ENCODE measurements at places on chromosomes 12 and 14.

- no peak for DNase-seq
Measured at GRCh38 chr14:97524589-97525319, 727.6 kb downstream of the VRK1 start.

DNA sequence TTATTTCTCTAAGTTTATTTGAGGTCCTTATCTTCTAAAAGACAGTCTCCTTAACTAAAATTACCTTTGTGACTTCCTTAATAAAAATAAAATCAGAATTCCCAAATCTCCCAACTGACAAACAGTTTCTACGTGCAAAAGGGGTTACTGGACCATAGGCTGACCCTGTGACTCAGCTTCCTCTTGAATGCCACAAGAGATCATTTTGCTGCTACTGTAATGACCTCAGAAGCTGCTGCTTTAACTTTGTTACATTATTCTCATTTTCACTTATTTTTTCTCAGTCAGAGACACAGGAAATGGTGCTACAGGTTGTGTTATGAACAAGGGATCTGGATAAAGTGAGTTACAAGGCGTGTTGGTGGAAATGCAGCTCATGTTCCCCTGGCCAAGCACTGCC is 132.2 kb upstream of the TMTC2 start:
- no peak for DNase-seq

DNA sequence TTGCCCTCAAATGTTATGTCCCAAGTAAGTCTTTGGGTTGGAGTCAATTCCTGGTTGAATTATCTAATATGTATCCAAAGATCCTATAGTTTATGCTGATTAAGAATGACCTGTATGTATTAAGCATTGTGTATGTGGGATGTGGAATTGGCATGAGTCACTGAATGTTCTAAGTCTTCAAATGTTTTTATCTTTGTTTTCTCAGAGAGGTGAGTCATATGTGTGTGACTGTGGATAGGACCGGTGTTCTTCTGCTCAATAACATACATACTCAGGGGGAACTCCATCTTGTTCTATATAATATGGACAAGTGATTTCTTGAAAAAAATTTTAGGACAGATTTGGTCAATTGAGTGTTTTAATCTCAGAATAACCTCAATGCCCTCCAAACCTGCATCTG is 57.9 kb downstream of the NAV3 start:
- no peak for DNase-seq

GRCh38 chr14:67532998-67533753 is at the start of gene PLEKHH1:
TSS of gene PLEKHH1 (plus strand) at chr14:67533290. CDS start at chr14:67541868, 8,578 bp downstream.
- peak; percentile 31 for DNase-seq

DNA sequence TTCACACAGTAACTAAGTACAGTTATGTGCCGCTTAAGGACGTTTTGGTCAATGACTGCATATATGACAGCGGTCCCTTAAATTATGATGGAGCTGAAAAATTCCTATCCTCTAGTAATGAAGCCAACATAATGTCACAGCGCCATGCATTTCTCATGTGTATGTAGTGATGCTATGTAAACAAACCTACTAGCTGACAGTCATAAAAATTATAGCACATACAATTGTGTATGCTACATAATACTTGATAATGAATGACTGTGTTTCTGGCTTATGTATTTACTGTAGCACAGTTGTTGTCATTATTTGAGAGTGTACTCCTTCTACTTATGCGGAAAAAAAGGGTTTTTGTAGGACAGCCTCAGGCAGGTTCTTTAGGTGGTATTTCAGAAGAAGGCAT is 99.7 kb downstream of the DACT1 start:
- DNase-seq: no peak

DNA sequence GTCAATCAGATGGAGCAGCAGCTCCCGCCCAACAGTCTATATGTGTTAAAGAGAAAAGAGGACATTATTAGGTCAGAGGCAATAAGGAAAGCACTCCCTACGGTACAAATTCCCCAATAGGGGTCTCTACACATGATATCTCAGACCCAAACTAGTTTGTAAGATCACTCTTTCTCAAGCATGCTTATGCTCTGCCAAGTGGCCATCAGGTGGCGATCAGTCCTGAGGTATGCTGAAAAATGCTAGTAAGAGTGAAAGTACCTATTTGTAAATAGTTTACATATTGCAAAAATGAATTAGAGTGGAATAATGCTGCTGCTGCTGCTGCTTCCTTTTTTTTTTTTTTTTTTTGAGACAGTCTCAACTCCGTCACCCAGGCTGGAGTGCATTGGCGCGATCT is 61.0 kb downstream of the CPM start:
- no peak for DNase-seq

- no peak for DNase-seq
Measured at GRCh38 chr12:49027846-49028555, 9.4 kb upstream of the PRKAG1 start.

DNA sequence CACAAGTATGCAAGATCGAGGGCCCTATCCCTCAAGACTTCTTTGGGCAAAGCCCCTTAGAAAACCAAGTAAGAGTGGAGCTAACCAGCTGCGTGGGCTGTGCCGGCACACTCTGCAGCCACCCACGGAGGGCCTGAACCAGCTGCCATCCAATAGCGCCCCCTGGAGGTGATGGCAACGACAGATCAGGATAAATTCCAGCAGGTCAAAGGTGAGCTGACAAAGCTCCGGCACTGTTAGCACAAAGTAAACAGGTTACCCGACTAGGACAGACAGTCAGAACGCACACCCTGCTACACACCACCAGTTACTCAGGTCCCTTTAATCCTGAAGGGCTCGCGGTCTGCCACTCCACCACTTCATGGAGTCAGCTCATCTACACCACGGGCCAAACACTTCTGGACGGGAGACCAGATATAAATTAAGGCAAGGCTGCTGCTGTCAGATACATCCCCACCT is 4.9 kb downstream of the ZBTB39 start:
- peak; percentile 74 for DNase-seq

DNA sequence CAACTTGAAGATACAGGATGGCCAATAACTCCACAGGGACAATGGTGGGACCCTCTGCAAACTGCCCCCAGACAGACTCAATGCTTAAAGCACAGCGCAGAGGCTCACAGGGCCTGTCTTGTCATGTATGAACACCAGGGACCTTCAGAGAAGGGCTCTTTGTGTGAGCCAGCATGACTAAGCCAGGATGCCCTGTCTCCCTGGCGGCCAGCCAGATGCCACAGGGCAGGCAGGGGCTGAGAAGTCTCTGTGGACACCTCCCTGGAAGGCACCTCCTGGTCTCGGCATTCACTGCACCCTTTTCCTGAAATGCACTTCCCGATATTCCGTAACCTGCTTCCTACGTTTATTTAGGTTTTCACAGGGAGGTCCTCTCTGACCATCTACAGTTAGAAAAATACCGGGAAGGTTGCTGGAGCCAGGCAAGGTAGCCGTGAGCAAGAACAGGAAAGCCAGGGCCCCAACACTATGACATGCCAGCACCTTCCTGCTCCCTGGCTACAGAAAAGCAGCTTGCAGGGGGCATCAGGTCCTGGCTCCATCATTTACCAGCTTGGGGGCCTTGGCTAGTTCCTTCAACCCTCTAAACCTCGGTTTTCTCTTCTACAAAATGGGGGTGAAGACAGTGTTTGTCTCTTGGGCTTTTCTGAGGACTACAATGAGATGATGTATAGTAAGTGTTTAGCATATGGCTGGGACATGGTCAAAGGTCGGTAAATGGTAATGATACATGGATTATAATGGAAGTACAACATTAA is 65.0 kb downstream of the PITPNM2 start:
- DNase-seq: no peak

DNA sequence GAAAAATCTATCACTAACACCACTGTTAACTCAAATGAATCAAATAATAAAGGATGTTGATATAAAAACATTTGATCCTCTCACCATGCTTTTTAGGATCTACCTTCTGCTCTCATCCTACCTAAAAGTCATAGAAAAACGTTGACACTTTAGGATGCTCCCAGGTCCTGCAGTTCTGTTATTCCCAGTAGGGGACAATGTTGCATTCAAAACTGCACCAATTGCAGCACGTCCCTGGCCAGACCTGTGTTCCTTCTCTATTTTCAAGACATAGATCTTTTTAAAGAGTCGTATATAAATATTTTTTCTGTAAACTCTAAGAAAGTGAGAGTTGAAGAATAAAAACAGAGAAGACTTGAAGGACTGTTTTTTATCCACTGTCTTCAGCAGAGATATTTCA is 8.8 kb downstream of the AICDA start:
- DNase-seq: no peak

DNA sequence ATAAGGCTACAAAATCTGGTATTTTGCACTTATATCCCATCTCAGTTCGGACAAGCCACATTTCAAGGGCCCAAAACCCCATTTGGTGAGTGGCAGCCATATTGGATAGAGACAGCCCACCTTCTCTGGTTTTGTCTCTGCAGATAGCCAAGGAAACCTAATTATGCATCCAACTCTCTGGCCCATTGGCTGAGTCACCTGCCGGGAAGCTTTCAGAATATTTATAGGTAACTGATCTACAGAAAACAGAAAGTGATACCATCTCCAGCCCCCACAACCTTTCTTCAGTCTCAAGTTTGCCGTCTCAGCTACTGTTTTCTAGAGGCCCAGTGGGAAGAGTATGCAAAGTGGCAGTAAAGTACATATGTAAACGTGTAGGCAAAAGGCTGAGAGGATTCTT is 33.7 kb upstream of the PPP1CC start:
- peak; percentile 43 for DNase-seq

DNA sequence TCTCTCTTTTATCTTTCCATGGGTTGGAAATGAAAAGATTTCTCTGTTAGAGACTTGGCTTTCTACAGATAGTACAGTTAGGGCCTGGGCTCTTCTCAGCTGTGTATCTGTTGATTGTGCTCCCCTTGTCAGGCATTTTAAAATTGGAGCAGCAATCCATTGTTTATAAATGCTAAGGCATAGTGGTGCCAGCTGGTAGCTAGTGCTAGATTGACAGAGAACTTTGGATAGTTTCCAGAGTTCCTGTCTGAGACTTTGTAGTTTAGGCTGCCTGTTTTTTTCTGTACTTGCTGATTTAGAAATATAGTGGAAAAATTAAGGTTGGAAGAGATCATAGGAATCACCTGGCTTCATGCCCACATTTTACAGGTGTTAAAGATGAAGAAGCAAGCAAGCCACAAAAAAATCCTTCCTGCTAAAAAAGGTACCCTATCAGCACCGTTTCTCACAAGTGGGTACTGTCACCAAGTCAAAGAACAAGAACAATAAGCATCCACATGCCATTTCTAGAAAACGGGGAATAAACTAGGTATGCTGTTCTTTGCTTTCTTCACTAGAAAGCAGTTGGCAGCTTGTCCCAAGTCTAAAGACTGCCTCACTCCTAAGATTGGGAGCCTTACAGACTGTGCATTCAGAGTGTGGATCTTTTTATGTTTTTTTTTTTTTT is 6.2 kb downstream of the TTLL5 start:
- DNase-seq: no peak

DNA sequence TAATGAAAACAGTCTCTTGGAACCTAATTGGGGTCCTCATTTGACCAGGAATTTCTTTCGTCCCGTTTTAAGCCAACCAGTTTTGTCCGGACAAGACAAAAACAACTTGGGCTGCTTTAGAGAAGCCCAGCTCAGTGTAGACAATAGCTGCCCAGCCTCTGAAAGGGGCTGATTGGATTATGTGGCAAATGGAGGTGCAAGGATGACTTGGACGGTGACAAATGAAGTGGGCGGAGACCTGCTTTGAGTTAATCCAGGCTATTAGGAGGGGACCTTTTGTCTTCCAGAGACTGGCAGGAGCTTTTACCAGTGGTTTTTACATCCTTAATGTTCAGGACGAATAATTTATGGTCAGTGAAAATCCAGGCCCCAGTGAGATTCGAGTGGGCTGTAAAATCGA is 4.8 kb downstream of the MEG3 start:
- no peak for DNase-seq

- no peak for DNase-seq
Measured at GRCh38 chr12:27623645-27624044, 72.6 kb upstream of the REP15 start.

DNA sequence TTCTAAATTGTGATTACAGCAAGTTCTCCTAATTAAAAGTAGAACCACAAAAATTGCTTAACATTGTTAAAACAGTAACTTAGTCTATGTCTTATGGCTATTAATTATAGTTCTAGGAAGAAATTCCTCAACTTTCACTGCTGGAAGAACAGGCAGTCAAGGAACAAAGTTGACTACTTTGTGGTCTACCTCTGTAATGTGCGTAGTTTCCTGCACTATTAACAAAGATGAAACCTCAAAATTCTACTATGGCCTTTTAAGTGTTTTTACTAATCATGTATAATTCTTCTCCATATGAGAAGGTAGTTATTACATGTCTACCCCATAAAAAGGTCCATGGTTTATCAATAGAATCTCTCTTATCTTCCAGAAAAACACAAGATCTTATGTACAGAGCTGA is 7.6 kb downstream of the RASSF9 start:
- DNase-seq: no peak

GRCh38 chr14:80678436-80678835 is 263.1 kb downstream of the CEP128 start:
- no peak for DNase-seq

GRCh38 chr14:24411443-24412389 is 12.9 kb downstream of the NYNRIN start:
- DNase-seq: no peak

DNA sequence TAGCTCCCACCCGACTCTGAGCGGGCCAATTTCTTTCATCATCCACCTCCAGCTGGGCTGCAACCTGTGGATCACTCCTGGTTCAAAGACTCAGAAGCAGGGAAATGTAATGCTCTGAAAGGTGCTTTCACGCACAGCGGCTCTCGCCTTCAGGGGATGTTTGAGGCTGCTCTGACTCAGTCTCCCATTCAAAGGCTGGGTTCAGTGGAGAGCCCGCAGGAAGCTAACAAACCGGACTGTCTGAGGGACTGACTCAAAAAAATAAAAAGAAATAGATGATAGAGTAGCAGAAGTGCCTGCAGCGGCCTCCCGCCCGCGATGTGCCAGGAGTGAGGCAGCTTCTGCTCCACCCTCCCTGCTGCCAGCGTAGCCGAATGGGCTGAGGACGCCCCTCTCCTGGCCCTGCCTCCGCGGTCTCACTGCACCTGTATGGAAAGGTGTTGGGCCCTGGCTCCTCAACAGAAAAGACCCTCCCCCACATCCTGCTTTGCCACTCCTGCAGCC is 98.0 kb downstream of the GCH1 start:
- DNase-seq: no peak

DNA sequence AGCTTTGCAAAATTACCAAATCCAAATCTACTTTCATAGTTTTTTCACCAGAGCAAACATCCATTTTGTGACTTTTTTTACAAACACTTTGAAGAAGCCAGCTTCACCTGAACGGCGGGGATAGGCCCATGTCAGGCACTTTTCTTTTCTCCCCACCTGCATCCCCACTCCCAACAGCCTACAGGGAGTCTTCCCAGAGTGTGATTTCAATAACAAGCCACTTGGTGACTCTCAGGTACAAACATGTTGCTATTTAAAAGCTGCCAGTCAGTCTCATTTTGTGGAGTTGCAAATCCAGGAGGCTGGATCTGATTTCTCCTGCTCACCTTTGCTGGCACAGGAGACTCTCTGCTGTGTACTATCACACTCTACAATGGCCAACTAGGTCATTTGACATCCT is 285.5 kb downstream of the KCNH5 start:
- no peak for DNase-seq

GRCh38 chr12:41950455-41950854 is 194.2 kb downstream of the GXYLT1 start:
- no peak for DNase-seq

- DNase-seq: no peak
Measured at GRCh38 chr12:46005823-46006222, 15.4 kb upstream of the SCAF11 start.
